ENCODE measurements at places on chromosomes 5 and 9.

DNA sequence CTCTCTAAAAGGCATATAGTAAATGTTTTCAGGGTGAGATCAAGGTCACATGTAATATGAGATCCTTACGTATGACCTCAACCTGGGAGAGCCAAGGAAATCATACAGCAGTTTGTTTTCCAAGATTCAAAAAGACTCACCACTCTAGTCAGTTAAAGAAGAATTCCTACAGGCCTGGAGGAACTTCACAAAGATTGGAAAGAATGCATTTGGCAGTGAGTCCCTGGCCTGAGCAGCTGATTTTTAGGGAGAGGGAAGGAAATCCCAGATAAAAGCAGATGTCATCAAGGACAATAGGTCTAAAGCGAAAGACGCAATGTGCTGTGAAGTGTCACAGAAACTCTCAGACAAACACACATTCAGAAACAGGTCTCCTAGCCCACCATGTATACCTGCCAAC is 424.0 kb upstream of the ZNF462 start:
- no peak for DNase-seq

DNA sequence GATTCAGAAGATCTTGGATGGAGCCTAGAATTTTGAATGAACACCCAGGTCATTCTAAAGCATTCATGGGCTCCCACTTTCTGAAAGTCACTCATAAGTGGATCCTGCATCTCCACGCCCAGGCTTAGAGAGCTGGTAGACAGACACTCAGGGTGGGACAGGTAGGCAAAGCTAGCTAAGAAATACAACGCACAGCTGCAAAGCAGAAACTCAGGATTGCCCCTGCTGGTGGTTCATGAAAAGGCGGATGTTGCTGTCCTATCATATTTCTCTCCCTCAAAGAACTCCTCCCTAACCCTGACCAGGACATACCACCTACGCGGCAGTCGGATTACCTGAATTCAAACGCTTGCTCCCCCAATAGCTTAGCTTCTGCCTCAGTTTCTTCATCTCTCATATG is 226.5 kb downstream of the GLIS3 start:
- DNase-seq = peak; percentile 91

DNA sequence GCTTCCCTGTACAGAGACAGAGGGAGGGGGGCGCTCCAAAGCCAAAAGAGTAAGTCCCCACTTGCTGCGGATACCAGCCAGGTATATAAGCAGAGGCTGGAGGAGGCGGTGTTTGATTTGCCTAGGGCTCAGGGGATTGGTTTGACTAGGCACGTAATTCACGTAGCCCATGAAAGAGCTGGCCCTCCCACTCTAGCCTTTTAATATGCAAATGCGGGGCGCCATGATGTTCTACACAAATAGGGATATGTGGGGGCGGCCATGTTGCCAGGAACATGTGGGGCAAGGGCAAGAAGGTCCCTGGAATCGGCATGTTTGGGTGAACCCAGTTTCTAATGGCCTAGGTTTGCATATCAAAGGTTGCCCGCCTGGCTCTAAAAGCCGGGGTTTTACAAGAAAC is 3.3 kb upstream of the PRLR start:
- DNase-seq = no peak

GRCh38 chr5:159227452-159227851 is 18.1 kb upstream of the RNF145 start:
- no peak for DNase-seq
